ENCODE measurements at places on chromosomes 1 and 21.

DNA sequence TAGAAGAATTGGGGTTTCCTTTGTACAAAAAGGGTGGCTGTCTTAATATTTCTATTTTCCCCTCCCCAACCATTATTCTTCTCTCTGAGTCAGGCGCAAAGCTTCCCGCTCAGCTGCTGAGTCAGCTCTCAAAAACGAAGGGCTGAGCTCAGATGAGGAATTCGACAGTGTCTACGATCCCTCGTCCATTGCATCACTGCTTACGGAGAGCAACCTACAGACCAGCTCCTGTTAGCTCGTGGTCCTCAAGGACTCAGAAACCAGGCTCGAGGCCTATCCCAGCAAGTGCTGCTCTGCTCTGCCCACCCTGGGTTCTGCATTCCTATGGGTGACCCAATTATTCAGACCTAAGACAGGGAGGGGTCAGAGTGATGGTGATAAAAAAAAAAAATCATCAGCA, 3.0 kb upstream of the TUFT1 start:
- peak; percentile 97 for DNase-seq

GRCh38 chr1:1136547-1137230, 20.8 kb upstream of the C1orf159 start:
- no peak for DNase-seq

DNA sequence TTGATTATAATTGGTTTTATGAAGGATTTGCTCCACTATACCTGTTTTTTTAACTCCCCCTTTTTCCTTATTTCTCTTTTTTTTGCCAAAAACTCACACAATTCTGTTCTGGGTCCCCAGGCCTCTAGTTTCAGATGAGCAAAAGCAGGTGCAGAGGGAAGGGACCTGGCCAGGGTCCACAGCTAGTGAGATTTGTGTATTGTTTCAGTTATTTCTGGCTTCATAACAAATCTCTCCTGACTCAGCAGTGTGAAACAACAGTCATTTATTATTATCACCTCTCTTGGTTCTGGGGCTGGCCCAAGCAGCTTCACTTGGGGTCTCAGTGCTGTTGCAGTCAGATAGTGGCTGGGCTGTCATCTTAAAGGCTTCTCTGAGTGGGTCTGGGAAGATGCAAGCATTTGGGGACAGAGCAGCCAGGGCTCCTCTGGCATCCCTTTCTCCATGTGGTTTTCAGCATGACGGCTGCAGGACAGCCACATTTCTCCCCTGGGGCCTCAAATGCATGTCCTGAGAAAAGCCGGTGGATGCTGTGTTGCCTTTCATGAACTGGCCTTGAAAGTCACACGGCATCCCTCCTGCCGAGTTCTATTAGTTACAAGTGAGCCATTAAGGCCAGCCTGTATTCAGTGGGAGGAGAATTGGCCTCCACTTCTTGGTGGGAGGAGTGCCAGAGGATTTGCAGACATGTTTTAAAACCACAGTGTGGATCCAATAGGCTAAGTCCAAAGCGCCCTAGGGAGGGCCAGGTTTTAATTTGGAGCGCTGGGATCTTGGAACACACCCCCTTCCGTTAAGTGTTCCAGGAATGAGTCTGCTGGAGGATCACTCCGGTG, 137.1 kb downstream of the CAMTA1 start:
- DNase-seq, result peak; percentile 87

DNA sequence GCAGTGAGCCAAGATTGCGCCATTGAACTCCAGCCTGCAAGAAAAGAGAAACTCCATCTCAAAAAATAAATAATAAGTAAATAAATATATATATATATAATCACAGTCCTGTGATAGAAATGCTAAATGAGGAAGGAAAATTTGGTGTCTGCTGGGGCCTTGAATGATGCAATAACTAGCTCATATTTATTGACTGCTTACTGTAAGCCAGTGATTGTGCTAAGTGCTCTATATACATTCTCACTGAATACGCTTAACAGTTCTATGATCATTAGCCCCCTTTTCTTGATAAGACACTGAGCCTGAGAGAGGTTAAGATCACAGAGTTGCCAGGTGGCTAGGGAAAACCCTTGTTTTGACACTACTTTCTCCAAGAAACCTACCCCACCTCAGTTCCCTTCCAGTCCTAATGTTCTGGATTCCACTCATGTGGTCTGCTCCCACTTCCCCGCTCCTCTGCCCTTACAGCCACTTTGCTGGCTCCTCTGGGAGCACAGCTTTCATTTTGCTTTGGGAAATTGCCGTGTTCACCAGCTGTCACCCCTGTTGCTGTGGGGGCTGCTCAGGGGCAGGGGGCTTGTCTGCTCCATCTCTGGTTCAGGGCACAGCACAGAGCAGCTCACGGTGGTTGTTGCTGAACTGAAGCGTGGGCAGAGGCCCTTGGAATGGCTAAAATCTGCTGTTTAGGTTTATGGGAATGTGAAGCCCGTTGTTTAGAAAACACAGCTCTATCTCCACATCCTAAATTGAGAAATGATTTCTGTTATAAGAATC, 2.5 kb upstream of the BMP8A start:
- no peak for DNase-seq

DNA sequence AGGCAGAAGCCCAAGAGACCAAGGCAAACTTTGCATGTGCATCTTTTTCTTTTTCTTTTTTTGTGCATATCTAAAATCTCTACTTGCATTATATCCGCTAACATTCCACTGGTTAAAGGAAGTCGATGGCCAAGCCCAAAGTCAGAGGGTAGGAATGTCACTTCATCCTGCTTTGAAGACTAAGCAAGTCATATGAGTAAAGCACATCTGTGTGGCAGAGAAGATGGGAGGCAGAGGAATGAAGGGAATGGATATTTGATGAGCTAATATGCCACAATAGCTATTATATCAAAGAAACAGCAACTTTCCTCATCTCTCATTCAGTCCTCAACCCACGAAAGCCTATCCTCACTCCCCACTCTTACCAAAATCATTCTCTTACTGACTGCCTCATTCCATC, 59.3 kb downstream of the RNF220 start:
- DNase-seq, result no peak

GRCh38 chr1:36764798-36765197, 269.5 kb downstream of the GRIK3 start:
- DNase-seq, result no peak

- no peak for DNase-seq
Measured at GRCh38 chr1:182263706-182264105, 127.9 kb downstream of the GLUL start.

DNA sequence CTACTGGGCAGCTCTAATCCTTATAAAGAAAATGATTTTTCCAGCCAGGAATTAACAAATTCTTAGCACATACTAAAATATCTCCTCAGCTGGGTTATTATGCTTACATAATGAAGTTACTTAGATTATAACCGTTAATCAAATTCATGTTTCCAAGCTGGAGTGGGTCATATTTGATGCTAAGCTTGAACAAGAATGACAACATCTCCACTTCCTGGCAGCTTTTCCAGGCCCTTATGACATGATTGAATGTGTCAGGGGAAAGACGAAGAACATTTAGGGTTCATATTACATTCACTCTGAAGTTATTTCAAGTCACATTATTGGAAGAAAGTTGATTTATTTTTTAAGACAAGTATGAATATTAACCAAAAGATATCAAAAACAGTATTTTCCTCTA, 333.7 kb downstream of the PCP4 start:
- no peak for DNase-seq

DNA sequence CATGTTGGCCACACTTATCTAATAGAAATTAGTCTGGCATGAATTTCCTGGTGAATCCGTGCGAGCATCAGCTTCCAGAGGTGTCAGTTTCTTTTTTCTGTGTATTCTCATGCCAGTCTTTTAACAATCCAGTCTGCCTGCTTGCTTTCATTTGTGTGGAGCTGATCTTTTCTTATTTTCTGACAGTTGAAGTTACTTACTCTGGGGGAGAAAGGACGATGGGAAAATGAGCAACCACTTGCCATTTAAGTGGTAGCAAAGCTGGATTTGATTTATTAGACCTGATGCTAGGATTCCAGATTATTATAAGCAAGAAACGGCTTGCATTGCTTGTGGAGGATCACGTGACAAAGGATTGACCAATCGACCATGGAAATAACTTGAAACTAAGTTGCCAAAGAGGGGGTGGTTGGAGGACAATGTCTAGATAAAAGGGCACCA, 24.3 kb upstream of the APP start:
- peak; percentile 50 for DNase-seq

GRCh38 chr21:31908106-31909031, 35.5 kb downstream of the HUNK start:
- no peak for DNase-seq

DNA sequence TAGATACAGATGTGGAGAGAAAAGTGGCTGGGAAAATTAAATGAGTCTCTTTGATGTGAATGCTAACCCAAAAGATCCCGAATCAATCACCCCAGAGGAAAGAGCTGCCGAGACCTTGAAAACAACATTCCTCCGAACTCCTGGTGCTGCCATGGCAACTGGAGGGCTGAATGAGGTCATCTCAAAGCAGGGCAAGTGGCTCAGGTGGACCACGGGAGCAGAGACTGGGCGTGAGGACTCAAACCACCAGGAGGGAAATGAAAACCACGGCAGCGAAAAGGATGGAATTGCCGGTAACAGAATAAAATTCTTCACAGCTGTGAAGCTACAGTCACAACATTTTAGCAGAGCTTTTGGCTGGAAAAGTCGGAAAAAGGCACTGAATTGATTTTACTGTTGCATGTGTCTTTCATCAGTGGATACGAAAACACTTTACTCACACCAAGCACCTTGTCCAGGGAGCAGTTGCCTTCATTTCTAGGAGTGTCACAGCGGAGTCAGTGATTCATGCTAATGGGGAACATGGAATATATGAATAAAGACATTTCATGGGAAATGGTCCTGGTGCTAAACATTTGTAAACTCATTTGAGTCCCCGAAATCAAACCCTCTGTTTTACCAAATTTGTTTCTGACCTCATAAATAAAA, 23.2 kb upstream of the BECN2 start:
- DNase-seq, result peak; percentile 60

- no peak for DNase-seq
Measured at GRCh38 chr1:181129771-181130606, 41.5 kb downstream of the IER5 start.

GRCh38 chr1:38173848-38174247, 127.3 kb upstream of the POU3F1 start:
- no peak for DNase-seq

DNA sequence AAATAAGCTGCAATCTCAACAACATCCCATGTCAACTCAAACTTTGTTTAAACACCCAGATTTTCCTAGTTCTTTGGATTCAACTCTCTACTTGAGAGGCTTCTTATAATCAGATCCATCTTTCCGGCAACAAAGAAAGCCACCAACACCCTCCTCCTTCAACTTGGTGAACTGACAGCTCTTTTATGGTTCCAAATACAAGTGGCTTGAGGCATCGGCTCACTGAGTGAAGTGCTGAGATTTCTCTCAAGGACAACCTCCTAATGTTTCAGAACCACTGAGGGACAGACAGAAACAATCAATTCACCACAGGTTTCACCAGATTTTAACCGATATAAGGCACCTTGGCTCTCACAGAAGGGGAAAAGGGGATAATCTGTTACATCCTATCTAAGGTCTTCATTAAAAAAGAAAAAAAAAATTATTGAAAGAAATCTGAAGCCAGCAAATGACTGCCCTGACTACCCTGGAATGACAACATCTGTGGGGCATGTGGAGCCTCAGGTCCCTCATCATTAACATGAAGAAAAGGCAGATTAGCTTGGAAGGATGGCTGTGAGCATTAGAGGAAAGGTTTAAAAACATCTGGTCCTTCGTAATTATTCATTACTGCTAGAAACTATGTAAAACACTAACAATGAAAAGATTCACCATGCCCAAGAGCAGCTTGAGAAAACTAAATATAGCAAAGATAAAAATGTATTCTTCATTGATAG, 50.9 kb downstream of the PTPN14 start:
- DNase-seq, result no peak

- DNase-seq, result no peak
Measured at GRCh38 chr1:101992821-101993575, 3.7 kb downstream of the OLFM3 start.

- no peak for DNase-seq
Measured at GRCh38 chr1:182607566-182607965, 3.4 kb upstream of the RGS16 start.

- DNase-seq, result no peak
Measured at GRCh38 chr1:62590255-62590969, 6.9 kb upstream of the ANGPTL3 start.

- peak; percentile 78 for DNase-seq
Measured at GRCh38 chr1:91864017-91864700, 21.8 kb downstream of the TGFBR3 start.

DNA sequence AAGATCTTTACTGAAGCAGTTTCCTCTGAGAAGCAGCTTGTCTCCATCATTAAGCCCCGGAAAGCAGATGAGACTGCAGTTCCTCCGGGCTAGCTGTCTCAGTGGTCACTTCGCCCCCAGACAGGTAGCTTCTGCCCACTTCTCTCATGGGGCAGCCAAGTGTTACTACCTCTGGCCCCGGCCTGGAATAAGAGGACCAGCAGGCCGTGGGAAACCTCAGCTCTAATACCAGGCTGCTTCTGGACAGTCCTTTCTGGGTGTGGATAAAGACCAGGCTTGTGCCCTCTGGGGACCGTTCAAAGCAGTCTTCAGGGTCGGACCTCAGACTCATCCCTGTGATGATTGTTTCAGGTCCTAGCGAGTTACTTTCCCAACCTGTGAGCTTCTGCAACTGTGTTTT, 54.8 kb downstream of the RUNX3 start:
- DNase-seq, result no peak

DNA sequence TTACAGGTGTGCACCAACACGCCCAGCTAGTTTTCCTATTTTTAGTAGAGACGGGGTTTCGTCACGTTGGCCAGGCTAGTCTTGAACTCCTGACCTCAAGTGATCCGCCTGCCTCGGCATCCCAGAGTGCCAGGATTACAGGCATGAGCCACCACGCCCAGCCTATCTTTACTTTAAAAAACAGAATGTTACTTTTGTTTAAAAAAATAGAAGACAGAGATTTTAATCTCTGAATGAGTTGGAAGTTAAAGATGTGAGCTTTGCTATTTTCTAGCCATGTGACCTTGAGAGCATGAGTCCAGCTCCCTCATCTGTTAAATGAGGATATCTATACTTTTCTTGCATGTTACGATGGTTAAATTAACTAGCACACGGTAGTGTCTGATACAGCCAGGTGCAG, 3.9 kb upstream of the PUM1 start:
- no peak for DNase-seq
